ENCODE measurements at places on chromosomes 11 and 22.

GRCh38 chr11:121762820-121763219, 310.1 kb upstream of the SORL1-AS1 start:
- no peak for DNase-seq

- DNase-seq = no peak
These were observed 292 bp downstream of the SCGB2A1 start for GRCh38 chr11:62208785-62209144.

DNA sequence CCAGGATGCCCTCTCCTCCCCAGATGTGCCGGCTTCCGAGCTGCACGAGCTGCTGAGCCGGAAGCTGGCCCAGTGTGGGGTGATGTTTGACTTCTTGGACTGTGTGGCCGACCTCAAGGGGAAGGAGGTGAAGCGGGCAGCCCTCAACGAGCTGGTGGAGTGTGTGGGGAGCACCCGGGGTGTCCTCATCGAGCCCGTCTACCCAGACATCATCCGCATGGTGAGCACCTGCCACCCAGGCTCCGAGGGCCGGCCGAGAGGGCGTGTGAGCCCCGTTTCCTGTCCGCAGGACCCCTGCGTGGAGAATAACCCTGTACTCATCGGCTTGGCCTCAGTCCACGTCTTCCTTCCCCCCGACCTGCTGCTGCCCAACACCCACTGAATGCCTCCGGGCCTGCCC, 2.2 kb downstream of the PPP2R5B start:
- no peak for DNase-seq

DNA sequence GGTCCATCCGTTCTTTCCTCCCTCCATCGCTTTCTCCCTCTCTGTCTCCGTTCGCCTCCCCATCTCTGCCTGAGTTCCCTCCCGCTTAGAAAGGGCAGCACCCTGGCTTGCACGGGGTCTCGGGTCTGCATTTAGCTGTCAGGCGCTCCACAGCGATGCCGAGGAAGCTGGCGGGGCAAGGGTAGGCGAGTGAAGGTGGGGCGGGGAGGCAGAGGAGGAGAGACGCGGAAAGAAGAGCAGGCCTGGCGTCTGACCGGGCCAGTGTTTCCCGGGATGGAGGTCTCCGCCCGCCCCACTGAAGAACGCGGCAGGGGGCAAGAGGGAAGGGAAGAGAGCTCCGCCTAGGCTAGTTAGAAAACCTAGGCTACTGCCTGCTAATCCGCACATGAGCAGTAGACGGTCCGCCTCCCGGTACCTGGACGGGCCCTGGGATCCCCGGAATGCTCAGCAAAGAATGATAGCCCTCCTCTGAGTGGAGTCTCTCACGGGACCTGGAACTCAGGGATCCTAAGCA, 3922.5 kb upstream of the OR11H1 start:
- DNase-seq = no peak

GRCh38 chr22:49582181-49582580, 245.5 kb downstream of the BRD1 start:
- no peak for DNase-seq

GRCh38 chr11:2260491-2261364, 9.7 kb downstream of the ASCL2 start:
- no peak for DNase-seq

- no peak for DNase-seq
These were observed 71.1 kb downstream of the PPFIBP2 start for GRCh38 chr11:7584910-7585309.

GRCh38 chr11:40183073-40184064, 1276.1 kb downstream of the LRRC4C start:
- DNase-seq = no peak

DNA sequence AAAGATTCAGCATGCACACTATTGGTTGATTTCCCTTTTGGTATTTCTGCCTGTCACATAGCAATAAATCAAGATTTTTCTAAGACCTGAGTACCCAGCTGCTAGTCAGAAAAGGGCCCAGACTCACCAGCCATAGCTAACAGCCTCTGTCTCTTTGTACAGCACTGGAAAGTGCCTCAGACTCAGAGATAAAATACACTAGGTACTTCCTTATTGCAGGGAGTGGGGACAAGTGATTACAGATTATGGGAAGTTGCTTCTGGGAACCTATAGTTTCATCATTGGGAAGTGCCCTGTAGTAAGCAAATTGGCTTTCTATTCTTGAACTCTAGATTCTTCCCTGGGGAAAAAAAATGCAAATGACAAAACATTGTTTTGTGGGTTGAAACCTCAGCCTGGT, at the start of gene CASP5:
Gene CASP5 (minus strand): TSS at position 166 of the 400 bp plus-strand sequence. CDS start 32 bp downstream, at position 134.
- no peak for DNase-seq

DNA sequence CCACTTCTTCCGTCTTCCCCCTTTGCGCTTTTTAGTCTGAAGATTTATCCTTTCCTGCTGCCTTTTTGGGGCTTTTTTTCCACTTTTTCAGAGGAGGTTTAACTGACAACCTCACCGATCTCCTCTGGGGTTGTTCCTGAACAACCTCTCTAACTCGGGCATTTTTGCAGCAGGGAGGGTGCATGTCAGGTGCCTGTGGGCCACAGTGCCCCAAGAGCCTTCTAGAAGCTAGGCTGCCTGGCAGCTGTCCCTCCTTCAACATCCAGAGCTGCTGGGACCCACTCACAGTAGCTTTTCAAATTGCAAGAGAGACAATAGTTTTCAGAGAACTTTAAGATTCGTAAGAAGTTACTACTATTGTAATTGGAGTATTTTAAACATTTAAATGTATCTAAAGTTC, 1112.4 kb upstream of the CNTN5 start:
- no peak for DNase-seq

- DNase-seq = no peak
These were observed 541.9 kb upstream of the ANO5 start for GRCh38 chr11:21650961-21651360.

DNA sequence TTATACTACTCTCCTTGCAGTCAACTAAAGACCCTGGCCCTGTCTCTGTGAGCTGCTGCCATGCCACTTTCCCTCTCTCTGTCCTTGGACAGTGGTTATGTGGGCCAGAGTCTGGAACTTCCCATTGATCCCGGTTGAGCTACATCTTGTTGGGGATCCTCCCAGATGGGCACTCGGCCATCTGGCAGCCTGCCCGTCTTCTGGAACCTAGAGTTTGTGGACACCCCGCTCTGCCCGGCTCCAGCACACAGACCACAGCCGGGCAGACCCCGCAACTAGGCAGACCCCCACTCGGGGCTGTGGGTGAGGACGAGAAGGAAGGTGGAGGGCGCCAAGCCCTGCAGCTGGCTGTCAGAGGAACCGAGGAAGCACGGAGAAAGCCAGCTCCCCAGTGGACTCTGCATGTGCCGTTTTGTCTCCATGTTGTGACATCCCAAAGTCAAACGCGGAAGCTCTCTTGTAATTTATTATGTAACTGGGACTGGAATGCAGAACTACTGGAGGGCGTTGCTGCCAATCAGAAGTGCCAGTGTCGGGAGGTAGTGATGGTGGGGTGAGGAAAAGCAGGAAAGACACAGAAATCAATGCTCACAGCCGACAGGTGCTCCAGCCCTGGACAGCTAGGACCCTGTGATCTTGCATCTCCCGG, 207.7 kb downstream of the CEP164 start:
- no peak for DNase-seq

- DNase-seq = no peak
These were observed 7.5 kb downstream of the ZC3H12C start for GRCh38 chr11:110100476-110101240.

DNA sequence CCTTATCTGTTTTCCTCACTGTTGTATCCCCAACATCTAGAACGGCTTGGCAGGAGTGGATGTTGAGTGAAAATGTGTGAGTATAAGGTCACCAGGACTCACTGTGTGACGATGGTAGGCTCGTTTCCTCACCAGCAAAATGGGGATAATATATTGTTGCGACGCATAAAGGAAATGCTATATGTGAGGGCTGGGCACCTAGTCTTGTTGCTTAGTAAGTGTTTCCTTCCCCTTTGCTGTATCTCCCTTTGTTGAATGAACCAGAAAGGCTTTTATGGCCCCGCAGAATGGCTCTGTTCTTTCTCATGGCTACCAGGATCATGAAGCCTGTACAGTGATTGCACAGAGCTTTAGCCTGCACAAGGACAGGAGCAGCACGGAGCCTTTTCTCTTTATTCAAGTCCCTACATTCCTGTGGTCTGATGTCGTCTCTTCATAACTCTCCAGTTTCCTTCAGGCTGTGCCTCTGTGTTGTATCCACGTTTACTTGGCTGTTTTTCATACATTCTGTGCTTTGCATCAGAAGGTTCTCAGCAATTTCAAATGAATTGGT, 5.4 kb downstream of the TNRC6B start:
- DNase-seq = no peak

DNA sequence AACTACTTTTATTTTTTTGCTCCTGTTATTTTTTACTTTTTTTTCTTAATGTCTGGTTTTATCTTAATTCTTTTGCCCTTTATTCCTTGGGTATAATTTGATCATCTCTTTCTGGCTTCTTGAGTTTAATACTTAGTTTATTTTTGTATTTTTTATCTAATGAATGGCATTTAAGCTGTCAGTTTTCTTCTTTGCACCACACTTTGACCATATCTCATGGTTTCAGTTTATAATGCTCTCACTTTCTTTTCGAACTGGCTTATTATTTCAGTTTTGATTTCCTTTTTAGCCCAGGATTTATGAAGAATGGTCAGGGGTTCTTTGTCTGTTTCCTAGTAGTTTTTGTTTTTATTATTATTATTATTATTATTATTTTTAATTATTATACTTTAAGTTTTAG, 48.3 kb downstream of the QSER1 start:
- DNase-seq = no peak

DNA sequence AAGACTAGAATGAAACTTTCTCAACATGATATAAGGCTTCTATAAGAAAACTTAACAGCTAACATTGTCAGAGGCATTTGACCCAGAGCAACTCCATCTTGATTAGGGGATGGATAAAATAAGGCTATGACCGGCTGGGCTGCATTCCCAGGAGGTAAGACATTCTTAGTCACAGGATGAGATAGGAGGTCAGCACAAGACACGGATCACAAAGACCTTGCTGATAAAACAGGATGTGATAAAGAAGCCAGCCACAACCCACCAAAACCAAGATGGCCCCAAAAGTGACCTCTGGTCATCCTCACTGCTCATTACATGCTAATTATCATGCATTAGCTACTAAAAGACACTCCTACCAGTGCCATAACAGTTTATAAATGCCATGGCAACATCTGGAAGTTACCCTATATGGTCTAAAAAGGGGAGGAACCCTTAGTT, 135.2 kb downstream of the TTC28 start:
- DNase-seq = no peak

All from NCI-H1930 (cell line).